ENCODE measurements at places on chromosomes 1 and 21.

DNA sequence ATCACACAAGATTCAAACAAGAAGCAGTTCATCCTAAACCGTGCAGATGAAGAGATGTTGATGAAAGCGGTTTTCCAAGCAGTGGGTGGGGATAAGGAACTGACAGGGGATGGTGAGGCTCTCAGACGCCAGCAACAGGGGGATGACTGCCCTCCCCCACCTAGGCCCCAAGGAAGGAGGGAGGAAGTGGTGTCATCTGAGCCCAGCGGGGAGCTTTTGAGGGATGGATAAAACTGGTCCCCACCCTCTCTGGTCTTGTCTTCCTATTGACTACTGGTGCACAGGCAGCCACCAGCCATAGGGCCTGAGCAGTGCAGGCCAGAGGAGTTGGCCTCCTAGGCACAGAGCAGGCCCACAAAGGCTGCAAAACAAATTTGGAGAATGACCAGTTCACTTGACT lies 175.5 kb downstream of the HUNK start:
- DNase-seq, result no peak

GRCh38 chr1:212281590-212281989 lies 3.6 kb upstream of the PPP2R5A start:
- no peak for DNase-seq

DNA sequence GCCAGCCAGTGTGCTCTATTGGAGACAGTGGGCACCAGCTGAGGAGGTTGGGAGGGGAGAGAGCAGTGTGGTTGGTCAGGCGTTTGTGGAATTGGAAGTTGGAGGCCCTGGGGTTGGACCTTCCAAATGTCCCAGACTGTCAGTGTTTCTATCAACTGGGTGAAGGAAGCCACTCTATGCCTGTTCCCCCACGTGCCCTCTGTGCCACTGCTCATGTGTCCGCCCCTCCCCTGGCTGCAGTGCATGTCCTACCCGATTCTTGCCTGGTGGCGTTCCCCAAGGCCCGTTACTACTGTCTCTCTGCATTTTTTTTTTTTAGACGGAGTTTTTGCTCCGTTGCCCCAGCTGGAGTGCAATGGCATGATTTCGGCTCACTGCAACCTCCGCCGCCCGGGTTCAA lies 21.1 kb downstream of the ADORA1 start:
- DNase-seq, result no peak

DNA sequence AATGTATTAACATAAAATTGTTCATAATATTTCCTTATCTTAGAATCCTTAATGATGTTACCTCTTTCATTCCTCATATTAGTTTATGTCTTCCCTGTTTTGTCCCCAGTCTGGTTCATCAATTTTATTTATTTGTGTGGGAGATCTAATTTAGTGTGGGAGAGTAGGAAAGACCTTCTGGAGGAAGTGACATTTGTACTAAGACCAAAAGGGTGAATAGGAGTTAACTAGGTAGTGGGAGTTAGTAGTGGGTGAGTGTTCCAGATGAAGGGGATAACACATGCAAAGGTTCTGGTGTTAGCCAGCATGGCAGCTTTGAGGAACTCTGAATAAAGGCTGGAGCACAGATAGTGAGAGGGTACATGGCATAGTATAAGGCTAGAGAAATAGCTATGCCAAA lies 21.4 kb downstream of the RASAL2 start:
- no peak for DNase-seq

GRCh38 chr21:33057385-33057940 lies 12.5 kb upstream of the OLIG1 start:
- no peak for DNase-seq
